Ascending aorta (tissue), 2 donors: ENCODE measurements at places on chromosomes 7 and 10. TPM values are rescaled to one million over a fixed set of nuclear protein-coding genes. Genes with fewer than 3 reads are reported as not detected.

GRCh38 chr10:101389986-101390531, 36.1 kb downstream of the BTRC start:
- no peak for DNase-seq

- DNase-seq: no peak
Observed at GRCh38 chr10:124381011-124381611, 37.6 kb downstream of the OAT start.

- DNase-seq: no peak
Observed at GRCh38 chr7:7486362-7486761, 49.3 kb downstream of the COL28A1 start.

DNA sequence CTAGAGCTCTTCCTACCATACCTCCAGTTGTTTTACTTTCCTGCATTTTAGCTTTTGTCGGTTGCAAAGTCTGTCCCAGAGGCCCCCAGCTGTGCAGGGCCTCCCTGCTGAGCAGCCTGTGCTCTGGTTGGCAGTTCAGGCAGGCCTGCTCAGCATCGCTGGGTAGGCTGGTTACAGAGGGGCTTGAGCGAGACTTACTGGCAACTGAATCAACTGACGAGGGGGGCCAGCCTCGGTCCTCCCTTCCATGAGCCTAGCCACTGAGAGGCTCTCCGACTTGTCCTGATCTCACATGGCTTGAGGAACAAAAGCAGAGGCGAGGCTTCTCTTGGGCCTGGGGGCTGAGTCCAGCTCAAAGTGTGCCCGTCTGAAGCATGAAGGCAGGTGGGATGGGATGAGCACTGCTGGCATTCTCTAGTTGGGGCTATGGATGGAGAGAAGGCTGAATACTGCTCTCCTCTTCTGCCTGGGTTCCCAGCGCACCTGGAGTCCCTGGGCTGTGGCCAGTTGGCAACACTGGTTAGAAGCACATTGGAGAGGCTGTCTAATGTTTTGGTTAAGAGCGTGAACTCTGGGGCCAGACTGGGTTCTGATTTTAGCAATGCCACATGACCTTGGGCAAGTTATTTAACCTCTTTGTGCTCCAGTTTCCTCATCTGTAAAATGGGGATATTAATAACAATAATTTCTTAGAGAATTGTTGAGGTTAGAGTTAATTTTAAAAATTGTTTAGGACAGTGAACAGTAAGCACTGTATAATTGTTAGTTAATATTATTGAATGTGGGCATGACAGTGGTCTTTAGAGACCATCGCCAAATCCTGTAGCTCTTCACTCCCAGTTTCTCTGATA, 6.9 kb upstream of the SFRP5 start:
- DNase-seq: no peak

- DNase-seq: no peak
Observed at GRCh38 chr7:23205909-23206767, 24.3 kb downstream of the NUP42 start.

GRCh38 chr7:126845331-126845730, 407.4 kb downstream of the GRM8 start:
- DNase-seq: no peak

- no peak for DNase-seq
Observed at GRCh38 chr10:89879121-89879520, 177.7 kb downstream of the KIF20B start.

- DNase-seq: no peak
Observed at GRCh38 chr10:33461295-33461640, 126.8 kb upstream of the NRP1 start.

DNA sequence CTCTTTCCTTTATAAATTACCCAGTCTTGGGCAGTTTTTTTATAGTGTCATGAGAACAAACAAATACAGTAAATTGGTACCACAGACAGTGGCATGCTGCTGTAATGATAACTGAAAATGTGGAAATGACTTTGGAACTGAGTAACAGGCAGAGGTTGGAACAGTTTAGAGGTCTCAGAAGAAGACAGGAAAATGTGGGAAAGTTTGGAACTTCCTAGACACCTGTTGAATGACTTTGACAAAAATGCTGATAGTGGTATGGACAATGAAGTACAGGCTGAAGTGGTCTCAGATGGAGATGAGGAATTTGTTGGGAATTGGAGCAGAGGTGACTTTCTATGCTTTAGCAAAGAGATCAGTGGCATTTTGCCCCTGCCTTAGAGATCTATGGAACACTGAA, 1128.4 kb upstream of the POT1 start:
- no peak for DNase-seq

DNA sequence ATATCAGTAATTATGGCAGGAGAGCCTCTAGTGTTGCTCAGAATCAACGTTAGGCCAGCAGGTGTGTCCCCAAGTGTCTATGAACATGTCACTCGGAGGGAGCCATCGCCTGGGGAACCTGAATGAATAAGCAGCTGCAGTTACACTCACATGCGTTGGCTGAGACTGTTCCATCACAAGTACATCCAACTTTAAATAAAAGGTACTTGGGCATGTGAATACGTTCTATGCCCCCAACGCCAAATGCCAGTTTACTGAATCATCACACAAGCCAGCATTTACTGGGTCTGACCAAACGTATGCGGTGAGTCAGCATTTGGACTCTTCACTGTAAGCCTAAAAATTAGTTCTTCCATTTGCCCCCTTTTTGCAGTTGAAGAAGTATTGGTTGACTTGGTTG, 207.6 kb upstream of the PLXNA4 start:
- no peak for DNase-seq

GRCh38 chr7:27593226-27593625, 69.5 kb downstream of the HIBADH start:
- DNase-seq: no peak

DNA sequence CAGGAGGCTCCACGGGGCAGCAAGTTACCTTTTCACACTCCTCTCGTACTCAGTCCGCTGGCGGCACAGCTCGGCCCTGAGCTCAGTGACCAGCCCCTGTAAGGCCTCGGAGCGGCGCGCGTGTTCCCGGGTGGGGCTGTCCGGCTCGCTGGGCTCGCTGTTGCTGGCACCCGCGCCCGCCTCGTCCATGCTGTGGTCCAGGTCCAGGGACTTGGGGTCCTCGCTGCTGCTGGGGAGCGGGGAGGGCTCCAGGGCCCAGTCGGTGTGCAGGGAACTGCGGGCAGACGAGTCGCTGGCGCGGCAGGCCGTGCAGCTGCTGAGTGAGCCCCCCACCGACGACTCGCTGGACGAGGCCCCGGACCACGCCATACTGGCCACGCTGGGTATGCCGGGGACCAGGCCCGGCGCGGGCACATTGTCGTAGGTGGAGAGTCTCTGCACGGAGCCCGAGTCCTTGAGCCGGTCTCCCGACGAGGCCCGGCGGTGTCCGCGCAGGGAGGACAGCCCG, 143.8 kb downstream of the MAPK8 start:
- DNase-seq: no peak

GRCh38 chr7:139016931-139017511, 18.8 kb downstream of the ZC3HAV1L start:
- no peak for DNase-seq

GRCh38 chr10:96334616-96335526, 23.9 kb downstream of the OPALIN start:
- no peak for DNase-seq

- DNase-seq: no peak
Observed at GRCh38 chr7:55065079-55065478, 46.3 kb downstream of the EGFR start.

DNA sequence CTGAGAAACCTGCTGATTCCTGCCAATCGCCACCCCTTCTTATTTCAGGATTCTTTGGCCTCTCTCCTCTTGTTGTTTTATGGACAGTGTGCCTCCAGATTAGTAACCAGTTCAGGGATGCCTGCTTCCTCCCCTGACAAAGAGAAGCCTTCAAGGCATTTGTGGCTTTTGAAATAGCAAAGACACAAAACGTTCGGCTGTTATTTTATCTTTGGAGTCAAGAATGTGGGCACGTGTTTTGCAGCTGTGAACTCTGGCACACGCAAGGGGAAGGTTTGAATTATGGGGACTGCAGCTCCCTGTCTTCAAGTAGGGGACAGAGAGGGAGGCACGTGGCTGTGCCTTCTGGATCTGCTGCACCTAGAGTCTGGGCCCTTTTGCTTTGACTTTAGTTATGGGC, 157.9 kb upstream of the GRB10 start:
- DNase-seq: no peak

DNA sequence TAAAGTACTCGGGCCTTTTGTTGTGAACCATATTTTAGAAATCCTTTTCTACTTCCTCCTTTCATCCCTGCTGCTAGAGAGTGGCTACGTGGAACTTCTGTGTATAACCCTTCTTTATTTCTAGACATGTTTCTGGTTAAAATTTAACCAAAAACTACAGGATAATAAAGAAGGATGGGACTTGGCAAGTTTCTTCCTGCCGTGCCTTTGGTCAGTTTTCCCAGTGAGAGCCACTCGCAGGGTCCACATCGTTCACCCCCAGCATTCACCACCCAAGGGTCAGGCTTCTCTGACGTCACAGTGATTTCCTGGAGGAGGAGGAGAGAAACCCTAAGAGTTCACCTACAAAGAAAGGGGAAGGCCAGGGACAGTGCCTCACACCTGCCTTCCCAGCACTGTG, 45.4 kb downstream of the NKX6-2 start:
- DNase-seq: no peak

The AKR1C2 gene
- 16.6 TPM for total RNA-seq

The PRR15 gene
- not detected for total RNA-seq

The TRIM50 gene
- total RNA-seq: not detected

The COL13A1 gene
- 8.0 TPM for total RNA-seq

The PNLIPRP2 gene
- total RNA-seq: not detected

The BEND7 gene
- 6.9 TPM for total RNA-seq

The BTBD16 gene
- total RNA-seq: not detected

The PODXL gene
- 141 TPM for total RNA-seq

The GAD2 gene
- total RNA-seq: not detected

The ELN gene
- 395 TPM for total RNA-seq

The ACSM6 gene
- total RNA-seq: not detected
